ENCODE measurements at places on chromosomes 11 and 22. TPM values are rescaled to one million over a fixed set of nuclear protein-coding genes. Genes with fewer than 3 reads are reported as not detected.

DNA sequence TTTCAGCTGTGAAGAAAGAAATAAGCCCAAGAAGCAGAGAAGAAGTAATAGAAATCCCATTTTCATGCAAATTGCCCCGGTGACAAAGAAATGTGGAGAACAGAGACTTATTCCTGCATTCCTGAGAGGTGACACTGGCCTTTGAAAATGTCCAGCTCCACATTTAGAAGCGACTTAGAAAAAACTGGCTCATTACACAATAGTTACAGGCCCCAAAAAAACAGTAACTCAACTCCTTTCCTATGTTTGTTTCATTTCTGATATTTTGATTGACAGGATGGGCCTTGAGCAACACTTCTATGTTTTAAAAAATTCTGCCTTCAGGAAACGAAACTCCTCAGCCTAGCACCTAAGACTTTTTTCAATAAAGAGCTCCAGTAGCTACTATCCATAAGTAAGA is 726.9 kb upstream of the TENM4 start:
- no peak for DNase-seq
- no peaks in the 10 kb centered on the region for H3K36me3 ChIP-seq
- no peak overlapping the region for H3K4me3 ChIP-seq
- no peaks in the 10 kb centered on the region for H3K27me3 ChIP-seq
- H3K4me1 ChIP-seq: no peaks in the 10 kb centered on the region

DNA sequence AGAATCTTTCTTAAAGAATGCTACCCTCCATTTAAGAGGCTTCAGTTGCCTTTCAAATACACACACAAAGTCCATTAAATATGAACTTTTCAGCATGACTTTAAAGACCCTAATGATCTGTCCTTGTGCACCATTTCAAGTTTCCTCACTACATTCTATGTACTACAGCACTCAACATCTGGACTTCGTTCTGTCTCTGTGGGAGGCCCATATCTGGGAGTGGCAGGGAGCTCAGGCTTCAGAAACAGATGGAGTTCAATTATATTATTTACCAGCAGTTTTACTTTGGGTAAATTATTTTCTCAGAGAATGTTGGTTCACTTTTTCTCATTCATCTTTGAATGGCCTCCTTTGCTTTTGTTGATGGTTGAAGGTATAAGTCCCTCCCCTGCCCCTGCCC is 67.4 kb downstream of the ANO3 start:
- no peaks in the 10 kb centered on the region for H3K27me3 ChIP-seq
- no peak overlapping the region for H3K4me3 ChIP-seq
- no peak overlapping the region for H3K27ac ChIP-seq
- H3K4me1 ChIP-seq: no peaks in the 10 kb centered on the region
- DNase-seq: no peak
- H3K36me3 ChIP-seq: no peaks in the 10 kb centered on the region

GRCh38 chr22:37300551-37301017 is 18.3 kb downstream of the CYTH4 start:
- no peaks in the 10 kb centered on the region for H3K4me1 ChIP-seq
- H3K27ac ChIP-seq: no peak overlapping the region
- H3K4me3 ChIP-seq: no peak overlapping the region
- H3K36me3 ChIP-seq: no peaks in the 10 kb centered on the region
- no peaks in the 10 kb centered on the region for H3K27me3 ChIP-seq

- H3K36me3 ChIP-seq: no peaks in the 10 kb centered on the region
- no peaks in the 10 kb centered on the region for H3K27me3 ChIP-seq
- no peak overlapping the region for H3K27ac ChIP-seq
Observed at GRCh38 chr11:123241874-123242543, 47.0 kb upstream of the CLMP start.

DNA sequence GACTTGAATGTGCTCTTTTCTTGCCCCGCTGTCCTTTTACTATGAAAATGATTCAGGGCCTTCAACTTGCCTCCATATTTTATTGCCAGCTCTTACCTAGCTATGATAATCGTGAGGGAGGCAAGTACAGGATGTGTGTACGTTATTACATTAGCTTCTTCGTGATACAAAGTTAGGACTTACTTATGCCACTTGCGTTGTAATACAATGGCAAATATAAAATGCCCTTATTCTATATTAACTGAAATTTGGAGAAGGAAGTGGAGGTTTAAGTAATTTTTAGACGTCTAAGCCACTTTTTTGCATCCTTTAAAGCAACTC is 10.8 kb upstream of the CCT8L2 start:
- no peaks in the 10 kb centered on the region for H3K4me1 ChIP-seq
- H3K27me3 ChIP-seq: peaks cover 37% of the 10 kb centered on the region
- H3K27ac ChIP-seq: no peak overlapping the region
- DNase-seq: no peak
- H3K4me3 ChIP-seq: no peak overlapping the region
- no peaks in the 10 kb centered on the region for H3K36me3 ChIP-seq

GRCh38 chr11:64021757-64022093 is 14.0 kb upstream of the FLRT1 start:
- H3K27ac ChIP-seq: no peak overlapping the region
- H3K27me3 ChIP-seq: no peaks in the 10 kb centered on the region
- H3K36me3 ChIP-seq: no peaks in the 10 kb centered on the region
- peaks cover 18% of the 10 kb centered on the region for H3K4me1 ChIP-seq
- DNase-seq: no peak
- H3K4me3 ChIP-seq: no peak overlapping the region

DNA sequence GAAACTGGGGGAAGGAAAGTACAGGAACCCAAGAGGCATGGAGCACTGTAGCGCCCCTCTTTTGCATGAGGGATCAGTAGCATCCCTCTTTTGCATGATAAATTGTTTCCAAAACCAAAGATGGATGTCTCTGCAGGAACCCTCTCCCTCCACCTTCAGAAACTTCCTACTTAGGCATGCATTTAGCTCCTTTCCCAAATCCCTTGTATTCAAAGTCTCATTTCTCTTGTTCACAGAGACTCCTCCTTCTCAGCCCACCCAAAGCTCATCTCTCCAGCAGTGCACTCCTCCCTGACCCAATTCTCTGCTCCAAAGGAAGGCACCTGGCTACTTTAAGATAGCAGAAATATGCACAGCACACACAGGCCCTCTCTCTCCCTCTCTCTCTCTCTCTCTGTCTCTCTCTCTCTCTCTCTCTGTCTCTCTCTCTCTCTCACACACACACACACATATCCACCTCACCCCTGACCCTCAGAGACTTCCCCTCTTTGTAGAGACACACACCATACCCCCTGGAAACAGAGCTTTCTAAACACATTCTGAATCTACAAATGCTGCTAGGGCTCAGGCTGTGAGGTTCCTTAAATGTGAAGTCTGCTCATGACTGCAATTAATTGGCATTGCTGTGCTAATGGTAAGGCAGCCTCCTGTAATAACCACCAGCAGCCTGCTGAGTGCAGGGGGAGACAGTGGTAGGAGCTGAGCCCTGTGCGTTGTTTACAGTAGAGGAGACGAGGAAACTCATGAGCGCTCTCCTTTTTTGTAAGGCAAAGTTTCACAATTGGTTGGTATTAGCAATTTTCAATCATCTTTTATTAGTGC is 519.6 kb downstream of the NTM start:
- no peak for DNase-seq
- H3K27me3 ChIP-seq: no peaks in the 10 kb centered on the region
- H3K4me1 ChIP-seq: peaks cover 15% of the 10 kb centered on the region
- no peaks in the 10 kb centered on the region for H3K36me3 ChIP-seq
- H3K27ac ChIP-seq: no peak overlapping the region

GRCh38 chr11:15910761-15911160 is 445.6 kb downstream of the SOX6 start:
- DNase-seq: no peak
- no peaks in the 10 kb centered on the region for H3K4me1 ChIP-seq
- no peaks in the 10 kb centered on the region for H3K27me3 ChIP-seq
- no peak overlapping the region for H3K4me3 ChIP-seq

DNA sequence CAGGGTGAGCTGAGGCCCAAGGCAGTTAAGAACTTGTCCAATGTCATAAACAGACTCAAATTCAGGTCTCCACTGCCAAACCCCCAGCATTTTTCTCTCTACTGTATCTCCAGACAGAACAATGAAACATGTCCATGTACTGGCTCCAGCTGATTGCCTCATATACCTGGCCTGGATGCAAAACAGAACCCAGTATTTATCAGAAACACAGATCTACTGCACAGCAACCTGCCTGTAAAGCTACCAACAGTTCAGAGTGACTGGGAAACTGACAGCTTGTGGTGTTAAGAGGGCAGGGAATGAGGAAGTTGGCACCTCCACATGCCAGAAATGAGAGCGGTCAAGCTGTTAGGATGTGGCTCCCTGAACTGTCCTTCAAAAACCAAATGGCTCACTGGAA is 41.6 kb downstream of the C11orf71 start:
- H3K27me3 ChIP-seq: no peaks in the 10 kb centered on the region
- H3K4me1 ChIP-seq: no peaks in the 10 kb centered on the region
- no peak overlapping the region for H3K27ac ChIP-seq
- H3K36me3 ChIP-seq: no peaks in the 10 kb centered on the region
- no peak overlapping the region for H3K4me3 ChIP-seq

- DNase-seq: peak; percentile 80
- no peaks in the 10 kb centered on the region for H3K27me3 ChIP-seq
- peaks cover 35% of the 10 kb centered on the region for H3K4me1 ChIP-seq
Observed at GRCh38 chr22:20393705-20394476, at the start of gene ZNF74. Gene ZNF74, plus strand, starts transcription at chr22:20394151. Its CDS starts 478 bp downstream, at chr22:20394629.

DNA sequence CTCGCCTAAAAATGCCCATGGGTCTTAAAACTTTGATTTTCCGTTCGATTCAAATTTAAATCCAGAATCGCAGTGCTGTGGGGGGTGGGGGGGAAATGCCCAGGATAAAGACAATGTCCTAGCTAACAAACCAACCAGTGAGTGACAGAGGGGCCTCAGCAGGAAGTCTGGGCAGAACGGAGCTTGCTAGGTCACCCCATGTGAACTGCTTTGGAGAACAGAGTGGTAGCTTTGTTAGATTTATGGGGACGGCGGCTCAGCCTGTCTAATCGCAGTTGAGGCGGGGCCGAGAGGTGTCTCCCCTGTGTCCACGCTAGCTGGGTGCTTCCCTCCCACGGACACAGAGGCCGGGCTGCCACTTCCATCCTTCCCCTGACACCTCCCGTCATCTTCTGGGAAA is 243.9 kb downstream of the CTTN start:
- H3K36me3 ChIP-seq: no peaks in the 10 kb centered on the region
- H3K27ac ChIP-seq: no peak overlapping the region
- no peaks in the 10 kb centered on the region for H3K4me1 ChIP-seq
- no peak for DNase-seq
- peaks cover 3% of the 10 kb centered on the region for H3K27me3 ChIP-seq

- peaks cover 12% of the 10 kb centered on the region for H3K4me1 ChIP-seq
- H3K4me3 ChIP-seq: no peak overlapping the region
- no peaks in the 10 kb centered on the region for H3K36me3 ChIP-seq
- peak overlapping the region; percentile 75 for H3K27ac ChIP-seq
Observed at GRCh38 chr11:1501421-1502167, 15.0 kb upstream of the MOB2 start.

DNA sequence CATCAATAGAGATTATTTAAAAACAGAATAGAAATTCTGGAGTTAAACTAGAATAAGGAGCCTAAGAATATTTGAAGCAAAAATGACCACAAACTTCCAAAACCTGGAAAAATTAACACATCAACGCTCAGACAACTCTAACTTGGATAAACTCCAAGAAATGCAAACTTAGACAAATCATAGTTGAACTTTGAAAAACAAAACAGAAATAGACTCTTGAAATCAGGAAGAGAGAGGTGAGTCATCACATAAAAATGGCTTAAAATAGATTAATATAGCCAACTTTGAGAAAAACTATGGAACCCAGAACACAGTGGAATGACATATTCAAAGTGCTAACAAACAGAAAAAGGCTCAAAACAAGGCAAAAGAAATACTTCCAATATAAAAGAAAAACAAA is 974.2 kb downstream of the JRKL start:
- no peak for DNase-seq
- H3K4me1 ChIP-seq: no peaks in the 10 kb centered on the region
- H3K27ac ChIP-seq: no peak overlapping the region
- no peaks in the 10 kb centered on the region for H3K36me3 ChIP-seq
- no peaks in the 10 kb centered on the region for H3K27me3 ChIP-seq

DNA sequence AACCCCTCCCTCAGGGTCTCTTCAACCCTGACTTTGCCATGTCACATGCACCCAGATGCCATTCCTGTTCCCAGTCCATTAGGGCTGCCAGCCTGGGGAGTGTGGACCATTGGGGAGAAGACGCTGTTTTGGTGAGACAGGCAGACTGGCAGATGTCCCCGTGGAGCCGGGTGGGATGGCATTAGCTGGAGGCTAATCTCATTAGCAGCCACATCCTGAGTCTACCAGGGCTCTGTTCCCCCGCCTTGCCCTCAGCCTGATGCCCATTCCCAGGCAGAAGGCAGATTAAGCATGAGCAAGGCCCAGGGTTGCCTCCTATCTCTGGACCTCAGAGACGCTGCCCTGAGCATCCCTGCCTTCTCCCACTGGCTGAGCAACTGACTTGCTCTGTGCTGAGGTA is 46.4 kb upstream of the ALX4 start:
- H3K36me3 ChIP-seq: no peaks in the 10 kb centered on the region
- H3K27me3 ChIP-seq: peaks cover 6% of the 10 kb centered on the region
- no peaks in the 10 kb centered on the region for H3K4me1 ChIP-seq
- no peak overlapping the region for H3K27ac ChIP-seq
- no peak overlapping the region for H3K4me3 ChIP-seq

DNA sequence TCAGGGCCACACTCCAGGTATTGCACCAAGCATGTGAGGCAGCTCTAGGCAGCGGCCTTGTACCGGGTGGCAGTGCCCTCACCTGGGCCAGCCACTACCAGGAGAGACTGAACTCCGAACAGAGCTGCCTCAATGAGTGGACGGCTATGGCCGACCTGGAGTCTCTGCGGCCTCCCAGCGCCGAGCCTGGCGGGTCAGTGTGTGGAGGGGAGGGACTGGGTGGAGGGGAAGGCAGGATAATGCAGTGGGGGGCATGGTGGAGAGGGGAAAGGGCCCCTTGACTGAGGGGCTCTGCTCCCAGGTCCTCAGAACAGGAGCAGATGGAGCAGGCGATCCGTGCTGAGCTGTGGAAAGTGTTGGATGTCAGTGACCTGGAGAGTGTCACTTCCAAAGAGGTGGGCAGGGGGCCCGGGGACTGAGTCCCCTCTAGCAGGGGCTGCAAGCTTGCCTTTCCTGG is 4.2 kb downstream of the SSH3 start:
- H3K27ac ChIP-seq: no peak overlapping the region
- DNase-seq: no peak
- H3K4me1 ChIP-seq: peaks cover 31% of the 10 kb centered on the region

- no peak for DNase-seq
- H3K4me3 ChIP-seq: no peak overlapping the region
- H3K27me3 ChIP-seq: no peaks in the 10 kb centered on the region
- no peaks in the 10 kb centered on the region for H3K4me1 ChIP-seq
- no peak overlapping the region for H3K27ac ChIP-seq
- no peaks in the 10 kb centered on the region for H3K36me3 ChIP-seq
Observed at GRCh38 chr22:17349172-17349571, 20.1 kb upstream of the CECR2 start.

ZDHHC24 gene
- total RNA-seq: 16.2 TPM

OR5A1 gene
- not detected for total RNA-seq

FEN1 gene
- 11.0 TPM for total RNA-seq

SCUBE2 gene
- total RNA-seq: 3.1 TPM

TUBA8 gene
- total RNA-seq: 12.3 TPM

MMP13 gene
- total RNA-seq: not detected

OMP gene
- not detected for total RNA-seq

SIAE gene
- total RNA-seq: 20.0 TPM

P2RY2 gene
- total RNA-seq: 6.8 TPM

MOGAT2 gene
- total RNA-seq: not detected

CSKMT gene
- total RNA-seq: 2.6 TPM

TECTA gene
- total RNA-seq: 1.9 TPM

GRIK4 gene
- total RNA-seq: not detected

All from tibial nerve (tissue), 4 donors.